NCI-H1436 (cell line): ENCODE measurements at places on chromosomes 11 and 22.
A peak's percentile ranks its signal among the peaks of the same experiment; 100 is the strongest.

DNA sequence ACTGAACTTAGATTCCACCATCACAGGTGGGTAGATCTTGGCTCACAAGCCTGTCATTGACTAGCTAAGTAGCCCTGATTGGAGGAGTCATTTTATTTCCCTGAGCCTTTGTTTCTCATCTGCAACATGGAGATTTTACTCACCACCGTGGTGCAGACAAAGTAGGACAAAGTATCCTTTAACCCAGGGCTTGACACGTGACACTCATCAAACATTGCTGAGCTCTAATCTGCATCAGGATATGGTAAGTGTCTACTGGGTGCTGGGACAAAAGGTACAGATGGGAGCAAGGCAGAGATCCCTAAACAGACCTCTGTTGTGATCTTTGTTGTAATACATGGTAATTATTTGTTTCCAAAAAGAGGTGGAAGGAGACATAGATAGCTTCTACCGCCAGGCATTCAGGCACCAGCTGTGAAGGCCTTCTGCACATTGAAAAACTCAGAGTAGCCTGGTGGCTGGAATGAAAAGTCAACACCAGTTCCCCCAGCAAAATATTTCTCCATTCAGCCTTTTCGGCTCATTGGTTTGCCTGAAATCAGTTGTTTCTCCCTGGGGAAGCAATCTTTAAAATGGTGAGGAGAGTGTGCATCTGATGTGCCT, 18.3 kb upstream of the MICAL2 start:
- no peak for DNase-seq

DNA sequence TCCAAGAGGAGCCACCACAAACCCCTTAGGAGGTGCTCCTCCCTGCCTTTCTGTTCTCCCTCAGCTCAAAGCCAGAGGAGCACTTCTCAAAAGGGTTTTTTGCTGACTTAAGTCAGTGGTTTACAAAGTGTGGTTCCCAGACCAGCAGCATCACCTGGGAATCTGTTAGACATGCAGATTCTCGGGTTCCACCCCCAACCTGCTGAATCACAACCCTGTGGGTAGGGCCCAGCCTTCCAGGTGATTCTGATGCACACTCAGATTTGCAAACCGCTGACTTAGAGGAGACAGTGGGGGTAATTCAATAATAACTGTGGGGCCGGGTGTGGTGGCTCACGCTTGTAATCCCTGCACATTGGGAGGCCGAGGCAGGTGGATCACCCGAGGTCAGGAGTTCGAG, 22.8 kb downstream of the CREB3L1 start:
- DNase-seq = no peak

DNA sequence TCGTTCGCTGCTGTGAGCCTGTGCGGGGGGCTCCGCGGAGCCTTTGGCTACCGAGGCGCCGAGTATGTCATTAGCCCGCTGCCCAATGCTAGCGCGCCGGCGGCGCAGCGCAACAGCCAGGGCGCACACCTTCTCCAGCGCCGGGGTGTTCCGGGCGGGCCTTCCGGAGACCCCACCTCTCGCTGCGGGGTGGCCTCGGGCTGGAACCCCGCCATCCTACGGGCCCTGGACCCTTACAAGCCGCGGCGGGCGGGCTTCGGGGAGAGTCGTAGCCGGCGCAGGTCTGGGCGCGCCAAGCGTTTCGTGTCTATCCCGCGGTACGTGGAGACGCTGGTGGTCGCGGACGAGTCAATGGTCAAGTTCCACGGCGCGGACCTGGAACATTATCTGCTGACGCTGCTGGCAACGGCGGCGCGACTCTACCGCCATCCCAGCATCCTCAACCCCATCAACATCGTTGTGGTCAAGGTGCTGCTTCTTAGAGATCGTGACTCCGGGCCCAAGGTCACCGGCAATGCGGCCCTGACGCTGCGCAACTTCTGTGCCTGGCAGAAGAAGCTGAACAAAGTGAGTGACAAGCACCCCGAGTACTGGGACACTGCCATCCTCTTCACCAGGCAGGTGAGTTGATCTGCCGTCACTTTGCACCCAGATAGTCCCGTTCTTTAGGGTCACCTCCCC, 1.0 kb downstream of the ADAMTS15 start:
- no peak for DNase-seq

GRCh38 chr11:20459865-20460264, 72.3 kb downstream of the PRMT3 start:
- no peak for DNase-seq

DNA sequence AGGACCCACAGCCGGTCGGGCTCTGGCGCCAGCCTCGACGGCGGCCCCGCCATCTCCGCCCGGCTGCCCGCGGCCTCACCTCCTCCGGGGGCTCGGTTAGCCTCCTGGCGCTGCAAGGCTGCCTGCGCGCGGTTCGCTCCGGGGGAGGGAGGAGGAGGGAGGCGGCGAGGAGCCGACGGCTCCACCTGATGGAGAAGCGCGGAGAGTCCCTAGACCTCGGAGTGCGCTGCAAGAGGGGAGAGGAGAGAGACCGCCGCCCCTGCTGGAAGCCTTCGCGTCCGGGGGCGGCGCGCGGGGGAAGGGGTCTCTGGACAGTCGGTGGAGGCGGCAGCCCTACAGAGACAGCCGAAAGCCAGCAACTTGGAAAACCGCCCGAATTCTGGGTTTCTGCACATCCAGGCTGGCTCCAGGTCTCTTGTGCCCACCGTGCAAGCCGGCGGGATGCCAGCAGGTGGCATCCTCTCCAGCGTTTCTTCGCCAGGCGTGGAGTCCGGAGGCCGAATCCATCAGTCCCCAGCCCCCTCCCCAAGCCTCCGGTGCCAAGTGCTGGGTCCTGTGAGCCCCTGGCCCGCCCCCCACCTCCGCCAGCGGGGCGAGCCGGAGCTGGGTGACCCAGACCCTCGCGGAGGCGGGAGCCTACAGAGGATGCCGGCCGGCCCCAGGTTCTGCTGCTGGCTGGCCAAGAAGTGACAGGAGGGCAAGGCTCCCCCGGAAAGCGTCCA, 2.9 kb upstream of the KIRREL3 start:
- DNase-seq = peak; percentile 81

DNA sequence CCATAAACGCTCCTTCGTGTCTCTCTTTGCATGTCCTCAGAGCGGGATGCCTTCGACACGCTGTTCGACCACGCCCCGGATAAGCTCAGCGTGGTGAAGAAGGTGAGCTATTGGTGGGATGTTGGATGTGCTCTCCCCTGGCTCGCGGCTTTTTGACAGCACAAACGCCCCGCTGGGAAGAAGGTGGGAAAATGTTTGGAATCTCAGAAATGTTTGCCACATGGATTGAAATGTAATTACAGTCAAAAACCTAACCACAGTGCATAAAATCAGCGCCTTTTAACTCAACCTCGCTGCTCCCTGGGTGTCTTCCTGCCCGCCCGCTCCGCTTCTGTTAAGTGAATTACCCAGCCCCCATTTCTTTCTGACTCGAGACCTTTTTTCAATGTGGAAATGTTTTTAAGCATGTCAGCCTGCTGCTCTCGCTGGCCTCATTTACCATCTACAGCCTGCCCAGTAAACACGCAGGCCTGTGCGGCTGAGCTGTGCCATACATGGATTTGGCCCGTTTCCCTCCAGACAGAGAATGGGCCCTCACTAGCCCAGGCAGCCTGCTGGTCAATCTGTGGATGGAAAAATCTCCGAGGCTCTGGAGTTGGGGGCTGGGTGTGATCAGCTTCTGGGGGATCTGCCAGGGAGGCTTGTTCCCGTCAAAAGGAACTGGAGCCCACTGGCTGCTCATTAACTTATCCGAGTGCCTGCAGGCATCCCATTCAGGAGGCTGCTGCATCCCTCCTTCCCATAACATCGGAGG, 32.7 kb upstream of the PARVG start:
- no peak for DNase-seq

GRCh38 chr22:42819412-42820044, 37.5 kb downstream of the ARFGAP3 start:
- DNase-seq = no peak

GRCh38 chr11:63629426-63629825, 15.2 kb upstream of the PLAAT3 start:
- no peak for DNase-seq

GRCh38 chr11:10735481-10736475, 15.3 kb upstream of the CTR9 start:
- peak; percentile 78 for DNase-seq

- DNase-seq = no peak
Observed at GRCh38 chr11:14471127-14471526, 28.5 kb downstream of the COPB1 start.

GRCh38 chr11:119910051-119910450, 181.1 kb upstream of the NECTIN1 start:
- DNase-seq = no peak

GRCh38 chr11:101881586-101881985, 33.2 kb upstream of the CEP126 start:
- DNase-seq = no peak

DNA sequence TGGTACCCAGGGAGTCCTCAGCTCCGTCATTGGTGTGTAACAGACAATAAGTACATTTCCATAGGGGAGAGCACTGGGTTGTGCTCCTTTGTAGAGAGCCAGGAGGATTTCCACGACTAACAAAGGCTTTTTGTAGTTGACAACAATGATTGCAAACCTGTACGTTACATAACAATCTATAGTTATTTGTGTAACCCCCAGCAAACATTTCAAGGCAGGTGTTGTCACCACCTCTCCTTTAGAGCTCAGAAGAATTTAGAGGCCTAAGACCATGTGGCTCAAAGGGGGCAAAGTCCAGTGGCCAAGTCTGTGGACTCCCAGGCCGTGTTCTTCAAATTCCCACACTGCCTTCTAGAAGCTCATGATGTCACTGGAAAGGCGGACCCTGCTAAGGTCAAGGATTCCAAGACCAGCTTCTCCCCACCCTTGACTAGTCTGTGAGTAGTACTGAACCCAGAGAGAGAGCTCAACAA, 15.8 kb downstream of the RPL27A start:
- DNase-seq = no peak
